ENCODE measurements at places on chromosomes 2 and 18. TPM values are rescaled to one million over a fixed set of nuclear protein-coding genes. Genes with fewer than 3 reads are reported as not detected.

The APCDD1 gene
- total RNA-seq, result 80.8 TPM

DNA sequence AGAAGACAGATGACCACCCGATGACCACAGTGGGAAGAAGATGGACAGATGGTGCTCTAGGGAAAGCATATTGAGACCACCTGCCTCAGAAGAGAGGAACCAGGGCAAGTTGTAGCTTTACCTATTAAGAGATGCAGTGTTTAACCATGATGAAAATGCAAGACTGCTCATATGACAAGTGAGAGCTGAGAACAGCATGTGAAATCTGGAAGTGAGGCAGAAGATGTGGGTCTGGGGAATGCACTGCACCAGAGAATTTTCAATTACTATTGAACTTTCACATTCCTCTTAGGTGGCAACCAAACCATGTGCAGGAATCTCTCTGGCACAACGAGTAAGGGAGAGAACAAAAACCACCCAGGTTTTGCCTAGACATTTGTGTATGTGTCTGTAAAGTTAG is 184.8 kb upstream of the CRIM1 start:
- H3K4me3 ChIP-seq, result no peak overlapping the region
- no peak overlapping the region for H3K27ac ChIP-seq
- no peaks in the 10 kb centered on the region for H3K27me3 ChIP-seq
- no peaks in the 10 kb centered on the region for H3K36me3 ChIP-seq
- no peak for DNase-seq

The TRAF3IP1 gene
- 9.0 TPM for total RNA-seq

GRCh38 chr2:108586116-108586515 is 51.8 kb downstream of the LIMS1 start:
- peak overlapping the region; percentile 80 for H3K27ac ChIP-seq
- no peaks in the 10 kb centered on the region for H3K27me3 ChIP-seq
- peaks cover 33% of the 10 kb centered on the region for H3K4me1 ChIP-seq
- H3K4me3 ChIP-seq, result no peak overlapping the region
- no peak for DNase-seq

DNA sequence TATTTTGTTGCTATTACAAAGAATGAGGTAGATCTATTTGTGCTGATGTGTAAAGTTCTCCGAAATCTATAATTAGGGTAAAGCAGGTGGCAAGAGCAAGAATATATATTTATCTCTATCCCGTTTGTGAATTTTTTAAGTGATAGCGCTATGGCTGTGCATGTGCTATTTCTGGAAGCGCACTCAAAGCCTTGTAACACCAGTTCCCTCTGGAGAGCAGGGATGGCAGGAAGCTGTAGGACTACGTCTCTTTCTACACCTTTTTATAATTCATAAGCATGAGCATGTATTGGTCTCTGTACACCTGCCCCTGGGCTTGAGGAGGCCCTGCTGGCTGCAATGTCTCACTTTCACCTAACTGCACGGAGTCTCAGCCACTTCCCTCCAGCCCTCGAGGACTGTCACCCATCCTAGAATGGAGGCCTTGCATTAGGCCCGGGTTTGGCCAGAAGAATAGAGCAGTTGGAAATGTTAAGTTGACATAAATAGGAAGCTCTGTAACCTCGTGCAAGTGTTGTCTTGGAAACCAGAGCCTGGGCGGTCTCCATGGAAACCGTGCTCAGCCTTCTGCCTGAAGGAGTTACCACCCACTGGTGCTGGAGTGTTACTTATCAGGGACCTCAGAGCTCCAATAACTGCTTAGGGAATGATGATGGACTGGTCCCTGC is 20.9 kb downstream of the ITM2C start:
- H3K27me3 ChIP-seq, result no peaks in the 10 kb centered on the region
- DNase-seq, result peak; percentile 77
- no peaks in the 10 kb centered on the region for H3K4me1 ChIP-seq
- H3K36me3 ChIP-seq, result no peaks in the 10 kb centered on the region

DNA sequence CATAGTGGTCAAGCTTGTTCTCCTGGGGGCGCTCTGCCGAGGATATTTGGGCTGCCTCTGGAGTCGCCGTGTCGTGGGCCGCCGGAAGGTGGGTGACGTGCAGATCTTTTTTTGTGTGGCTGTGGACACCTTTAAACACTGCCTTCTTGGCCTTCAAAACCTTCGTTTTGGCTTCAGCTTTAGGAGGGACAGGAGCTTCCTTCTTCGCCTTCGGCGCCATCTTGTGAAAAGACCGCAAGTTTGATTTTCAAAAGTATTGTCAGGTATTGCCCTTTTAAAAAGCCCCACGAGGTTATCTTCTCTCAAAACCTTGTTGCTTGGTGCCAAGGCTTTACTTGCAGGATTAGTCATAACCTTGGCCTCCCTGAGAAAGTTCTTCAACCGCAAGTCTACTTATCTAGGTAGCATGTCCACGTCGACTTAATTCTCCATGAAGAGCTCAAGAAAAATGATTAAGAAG is 20.8 kb downstream of the LAMA3 start:
- H3K27ac ChIP-seq, result peak overlapping the region; percentile 76
- no peaks in the 10 kb centered on the region for H3K27me3 ChIP-seq
- peak; percentile 43 for DNase-seq
- H3K4me3 ChIP-seq, result no peak overlapping the region
- H3K4me1 ChIP-seq, result peaks cover 4% of the 10 kb centered on the region
- H3K36me3 ChIP-seq, result no peaks in the 10 kb centered on the region

DNA sequence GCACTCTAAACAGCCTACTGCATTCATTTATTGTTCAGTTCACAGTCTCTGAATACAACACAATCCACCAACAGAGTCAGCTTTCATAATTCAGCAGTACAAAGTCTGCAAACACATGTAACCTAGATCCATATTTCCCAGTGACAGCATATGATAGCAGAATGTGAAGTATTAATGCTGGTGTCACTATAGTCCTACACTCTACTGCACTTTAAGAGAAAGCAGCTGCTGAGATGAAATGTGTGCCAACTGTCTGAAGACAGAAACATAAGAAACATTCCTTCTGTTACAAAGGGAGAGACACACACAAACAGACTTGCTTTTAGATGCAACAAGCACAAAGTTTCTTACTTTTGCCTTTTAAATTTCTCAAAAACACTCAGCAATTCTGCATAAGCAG is 441.8 kb downstream of the ZEB2 start:
- no peak for DNase-seq
- no peak overlapping the region for H3K27ac ChIP-seq
- no peaks in the 10 kb centered on the region for H3K27me3 ChIP-seq
- H3K4me1 ChIP-seq, result no peaks in the 10 kb centered on the region
- no peak overlapping the region for H3K4me3 ChIP-seq

DNA sequence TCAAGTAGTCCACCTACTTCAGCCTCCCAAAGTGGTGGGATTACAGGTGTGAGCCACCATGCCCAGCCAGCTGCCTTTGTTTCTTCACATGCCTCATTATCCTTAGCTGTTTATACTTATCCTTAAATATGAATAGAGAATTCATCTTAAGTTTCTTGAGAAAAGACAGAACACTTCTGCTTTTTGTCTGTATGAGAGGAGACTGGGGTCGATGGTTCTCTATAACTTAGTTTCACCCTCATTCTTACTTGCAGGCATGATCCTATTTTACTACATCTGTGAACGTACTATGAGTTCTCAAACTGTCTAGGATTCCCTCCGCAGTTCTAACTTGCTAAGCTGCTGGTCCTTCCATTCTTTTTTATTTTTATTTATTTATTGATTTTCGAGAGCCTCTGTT is 20.4 kb downstream of the PPM1B start:
- no peak overlapping the region for H3K27ac ChIP-seq
- H3K4me3 ChIP-seq, result no peak overlapping the region
- H3K36me3 ChIP-seq, result no peaks in the 10 kb centered on the region

The MC5R gene
- total RNA-seq, result not detected

- no peaks in the 10 kb centered on the region for H3K4me1 ChIP-seq
- peaks cover 2% of the 10 kb centered on the region for H3K36me3 ChIP-seq
- no peaks in the 10 kb centered on the region for H3K27me3 ChIP-seq
Observed at GRCh38 chr2:148701039-148701438, 56.5 kb downstream of the EPC2 start.

The GALNT5 gene
- 16.3 TPM for total RNA-seq

DNA sequence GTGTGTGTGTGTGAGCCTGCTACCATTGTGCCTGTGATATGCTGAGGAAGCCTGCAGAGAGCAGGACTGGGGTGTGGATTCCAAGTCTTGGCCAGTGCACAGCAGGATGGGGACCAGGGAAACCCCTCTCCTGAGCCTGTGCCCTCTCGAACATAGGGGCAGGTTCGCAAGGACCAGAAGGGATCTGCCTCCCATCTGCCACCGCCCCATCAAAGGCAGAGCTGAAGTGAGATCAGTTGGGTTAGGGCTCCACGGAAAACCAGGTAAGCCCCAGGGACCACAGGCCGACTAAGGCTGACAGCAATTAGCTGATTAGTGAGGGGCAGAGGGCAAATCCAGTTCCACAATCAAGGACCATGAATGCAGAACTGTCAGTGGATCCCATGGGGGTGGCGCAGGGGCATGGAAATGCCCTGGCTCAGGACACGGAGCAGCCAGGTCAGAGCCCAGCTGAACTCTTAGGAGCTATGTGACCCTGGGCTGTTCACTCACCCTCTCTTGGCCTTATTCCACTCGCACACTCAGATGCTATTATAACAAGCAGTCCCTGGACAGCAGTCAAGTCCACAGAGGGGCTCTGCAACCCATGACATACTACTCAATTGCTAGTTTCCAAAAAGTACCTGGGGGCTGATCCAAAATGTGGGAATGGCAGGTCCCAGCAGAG is 84.2 kb upstream of the ID2 start:
- H3K27ac ChIP-seq, result peak overlapping the region; percentile 75
- DNase-seq, result no peak
- no peak overlapping the region for H3K4me3 ChIP-seq
- H3K27me3 ChIP-seq, result no peaks in the 10 kb centered on the region
- peaks cover 10% of the 10 kb centered on the region for H3K4me1 ChIP-seq

DNA sequence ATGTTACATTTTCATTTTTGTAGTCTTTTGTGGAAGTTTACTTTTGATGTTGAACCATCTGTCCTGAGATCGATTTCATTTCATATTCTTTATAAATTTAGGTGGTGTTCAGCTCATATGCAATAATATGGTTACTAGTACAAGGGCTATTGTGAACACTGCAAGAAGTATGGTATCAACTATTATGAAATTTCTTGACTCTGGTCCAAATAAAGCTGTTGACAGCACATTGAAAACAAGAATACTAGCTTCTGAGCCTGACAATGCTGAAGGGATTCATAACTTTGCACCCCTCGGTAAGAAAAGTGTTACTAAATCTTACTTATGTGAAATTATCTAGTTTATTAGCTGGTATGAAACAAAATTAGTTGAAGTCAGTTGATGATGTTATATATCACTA is 124.9 kb upstream of the TTC27 start:
- no peaks in the 10 kb centered on the region for H3K36me3 ChIP-seq
- no peaks in the 10 kb centered on the region for H3K27me3 ChIP-seq
- DNase-seq, result no peak
- H3K4me3 ChIP-seq, result no peak overlapping the region
- H3K27ac ChIP-seq, result no peak overlapping the region

DNA sequence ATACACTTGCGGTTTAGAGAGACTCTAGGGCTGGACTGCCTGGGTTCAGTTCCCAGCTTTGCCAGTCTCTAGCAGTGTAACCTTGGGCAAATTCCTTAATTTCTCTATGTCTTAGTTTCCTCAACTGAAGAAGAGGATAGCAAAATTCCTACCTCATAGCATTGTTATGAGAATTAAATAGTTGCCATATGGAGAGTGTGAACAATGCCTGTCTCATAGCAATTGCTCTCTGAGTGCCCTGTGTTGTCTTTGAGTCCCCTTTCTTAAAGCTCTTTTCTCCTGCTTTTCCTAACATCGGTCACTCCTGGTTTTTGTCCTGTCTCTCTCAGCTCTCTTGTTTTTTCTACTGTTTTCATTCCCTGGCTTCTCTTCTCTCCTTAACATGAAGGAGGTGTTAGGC is 116.8 kb upstream of the ALPP start:
- DNase-seq, result no peak
- H3K27me3 ChIP-seq, result no peaks in the 10 kb centered on the region
- no peak overlapping the region for H3K4me3 ChIP-seq
- H3K36me3 ChIP-seq, result peaks cover 5% of the 10 kb centered on the region
- H3K4me1 ChIP-seq, result no peaks in the 10 kb centered on the region

The TMEM198 gene
- total RNA-seq, result 8.0 TPM

The IL1R2 gene
- 1.3 TPM for total RNA-seq
